Stimulated activated CD4-positive, alpha-beta T cell treated with anti-CD3 and anti-CD28 coated beads, TNF-alpha, amount 100 ng/mL, for 24 hours (primary cell): ENCODE measurements at places on chromosomes 13 and 19.

DNA sequence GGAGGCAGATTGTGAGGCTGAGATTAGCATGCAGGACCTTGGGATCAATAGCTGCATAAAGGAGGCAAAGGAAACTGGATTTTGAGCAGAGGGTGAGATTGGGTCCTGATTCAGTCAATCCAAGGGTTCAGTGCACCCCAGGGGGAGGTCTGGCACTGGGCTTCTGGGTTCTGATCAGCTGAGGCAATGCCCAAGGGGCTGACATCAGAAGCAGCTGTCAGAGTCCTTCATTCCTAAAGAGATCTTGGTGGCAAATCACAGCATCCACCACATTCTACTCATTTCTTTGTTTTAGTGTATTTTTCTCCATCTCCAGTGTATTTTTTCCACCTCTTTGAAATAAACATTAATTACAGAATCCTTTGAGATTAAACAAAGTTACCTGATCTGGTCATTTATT, 5.4 kb upstream of the LYPD5 start:
- no peak for DNase-seq

DNA sequence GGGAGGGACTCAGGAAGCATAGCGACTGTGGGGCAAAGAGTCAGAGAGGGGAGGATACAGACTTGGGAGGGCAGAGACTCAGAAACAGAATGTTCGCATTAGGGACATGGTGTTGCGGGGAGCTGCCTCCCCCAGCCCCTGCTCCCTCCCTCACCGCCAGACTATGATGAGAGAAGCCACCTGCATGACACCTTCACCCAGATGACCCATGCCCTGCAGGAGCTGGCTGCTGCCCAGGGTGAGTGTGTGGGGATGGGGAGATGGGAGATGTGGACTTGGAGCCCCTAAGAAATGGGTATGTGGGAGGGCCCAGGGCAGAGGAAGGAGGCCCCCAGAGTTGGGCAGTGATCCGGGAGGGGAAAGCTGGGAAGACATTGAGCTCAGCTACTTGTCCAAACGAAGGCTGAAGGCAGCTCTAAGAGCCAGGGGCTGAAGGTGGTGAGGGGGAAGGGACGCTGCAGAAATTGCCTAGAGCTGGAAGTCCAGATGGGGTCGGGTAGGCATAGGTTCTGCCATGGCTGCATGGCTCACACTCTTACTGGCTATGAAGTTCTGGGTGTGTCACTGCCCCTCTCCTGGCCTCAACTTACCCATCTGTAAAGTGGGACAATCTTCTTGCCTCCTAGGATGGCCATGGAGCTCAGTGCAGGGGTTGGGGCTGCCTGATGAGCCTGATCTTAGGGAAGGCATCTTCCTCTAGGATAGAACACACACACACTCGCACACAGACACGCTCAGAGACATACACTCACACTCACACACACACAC, 1.4 kb downstream of the SPACA6 start:
- no peak for DNase-seq

DNA sequence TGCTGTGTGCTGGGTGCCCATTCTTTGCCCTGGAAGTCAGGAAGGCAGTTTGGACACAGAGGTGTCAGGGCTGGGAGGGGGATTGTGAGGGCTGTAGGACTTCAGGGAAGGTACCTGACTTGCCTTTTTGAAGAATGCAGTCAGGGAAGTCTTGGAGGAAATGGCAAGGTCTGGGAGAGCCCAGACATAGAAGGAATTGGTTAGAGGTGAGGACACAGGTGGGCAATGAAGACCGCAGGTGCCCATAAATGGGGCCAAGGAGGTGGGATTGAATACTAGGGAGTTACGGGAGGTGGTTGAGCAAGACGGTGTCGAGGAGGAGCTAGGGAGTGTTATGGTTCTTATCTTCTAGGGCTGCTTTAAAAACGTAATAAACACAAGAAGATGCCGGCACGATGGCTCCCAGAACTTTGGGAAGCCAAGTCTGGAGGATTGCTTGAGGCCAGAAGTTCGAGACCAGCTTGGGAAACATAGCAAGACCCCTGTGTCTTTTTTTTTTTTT, 1.4 kb upstream of the DDA1 start:
- DNase-seq: no peak

GRCh38 chr13:98940325-98941001, 37.4 kb downstream of the DOCK9 start:
- no peak for DNase-seq

DNA sequence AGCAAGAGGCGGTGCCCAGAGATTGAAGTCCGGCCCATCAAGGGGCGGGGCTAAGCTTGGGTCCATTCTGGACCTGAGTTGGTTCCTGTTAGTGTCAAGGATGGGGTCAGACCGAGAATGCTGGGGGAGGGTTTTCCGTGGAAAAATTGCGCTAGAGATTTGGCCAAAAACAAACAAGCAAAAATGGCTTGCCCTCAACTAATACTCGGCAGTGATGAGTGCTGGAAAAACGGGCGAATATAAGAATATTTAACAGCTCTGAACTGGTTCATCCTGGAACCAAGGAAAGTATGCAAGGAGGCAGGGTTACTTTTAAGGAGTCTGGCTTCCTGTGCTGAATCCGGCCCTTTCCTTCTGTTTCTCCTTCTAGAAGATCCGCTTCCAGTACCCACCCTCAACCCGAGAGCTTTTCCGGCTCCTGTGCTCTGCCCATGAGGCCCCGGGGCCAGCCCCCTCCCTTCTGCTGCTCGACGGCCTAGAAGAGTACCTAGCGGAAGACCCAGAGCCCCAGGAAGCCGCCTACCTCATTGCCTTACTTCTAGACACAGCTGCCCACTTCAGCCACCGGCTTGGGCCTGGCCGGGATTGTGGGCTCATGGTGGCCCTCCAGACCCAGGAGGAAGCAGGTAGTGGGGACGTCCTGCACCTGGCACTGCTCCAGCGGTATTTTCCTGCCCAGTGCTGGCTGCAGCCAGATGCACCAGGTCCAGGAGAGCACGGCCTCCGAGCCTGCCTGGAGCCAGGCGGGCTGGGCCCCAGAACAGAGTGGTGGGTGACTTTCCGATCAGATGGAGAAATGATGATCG, 880 bp downstream of the SWSAP1 start:
- DNase-seq: peak; percentile 25

DNA sequence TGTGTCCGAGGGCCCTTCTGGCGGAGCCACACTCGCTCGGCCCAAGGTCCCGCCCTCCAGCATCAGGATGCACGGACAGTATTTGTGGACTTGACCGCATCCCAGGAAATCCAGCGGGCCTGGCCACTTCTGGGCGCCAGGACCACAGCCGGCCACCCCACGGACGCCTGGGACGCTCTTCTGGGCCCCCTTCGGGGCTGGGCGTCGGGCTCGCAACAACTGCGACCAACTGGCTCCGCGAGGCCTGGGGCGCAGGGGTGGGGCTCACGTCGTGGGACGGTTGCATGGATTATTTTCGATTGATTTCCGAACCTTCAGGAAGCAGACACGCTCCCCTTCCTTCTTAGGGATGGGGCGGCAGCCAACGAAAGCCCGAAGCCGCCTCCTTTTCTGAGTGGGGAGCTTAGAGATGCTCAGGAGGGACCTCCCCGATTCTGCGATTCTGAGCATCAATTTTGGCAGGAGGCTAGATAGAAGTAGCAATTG, 521 bp upstream of the NUP58 start:
- DNase-seq: no peak

GRCh38 chr13:28012383-28012782, 23.9 kb upstream of the URAD start:
- no peak for DNase-seq

DNA sequence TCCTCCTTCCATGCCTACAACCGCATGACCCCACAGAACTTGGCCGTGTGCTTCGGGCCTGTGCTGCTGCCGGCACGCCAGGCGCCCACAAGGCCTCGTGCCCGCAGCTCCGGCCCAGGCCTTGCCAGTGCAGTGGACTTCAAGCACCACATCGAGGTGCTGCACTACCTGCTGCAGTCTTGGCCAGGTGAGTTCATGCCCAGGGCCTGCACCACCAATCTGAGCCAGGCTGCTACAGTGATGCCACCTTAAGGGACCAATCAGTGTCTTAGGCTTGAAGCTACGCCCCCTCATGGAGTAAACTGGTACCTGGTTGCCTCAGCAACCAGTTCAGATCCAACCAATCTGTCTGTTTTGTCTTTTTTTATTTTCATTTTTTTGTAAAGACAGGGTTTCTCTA, 5.2 kb downstream of the SYDE1 start:
- DNase-seq: no peak
